ENCODE measurements at places on chromosomes 11 and 22. TPM values are rescaled to one million over a fixed set of nuclear protein-coding genes. Genes with fewer than 3 reads are reported as not detected.

Gene RPS19BP1
- 42.6 TPM for total RNA-seq

- DNase-seq: no peak
These were observed 18.6 kb downstream of the EP300 start for GRCh38 chr22:41110968-41111367.

DNA sequence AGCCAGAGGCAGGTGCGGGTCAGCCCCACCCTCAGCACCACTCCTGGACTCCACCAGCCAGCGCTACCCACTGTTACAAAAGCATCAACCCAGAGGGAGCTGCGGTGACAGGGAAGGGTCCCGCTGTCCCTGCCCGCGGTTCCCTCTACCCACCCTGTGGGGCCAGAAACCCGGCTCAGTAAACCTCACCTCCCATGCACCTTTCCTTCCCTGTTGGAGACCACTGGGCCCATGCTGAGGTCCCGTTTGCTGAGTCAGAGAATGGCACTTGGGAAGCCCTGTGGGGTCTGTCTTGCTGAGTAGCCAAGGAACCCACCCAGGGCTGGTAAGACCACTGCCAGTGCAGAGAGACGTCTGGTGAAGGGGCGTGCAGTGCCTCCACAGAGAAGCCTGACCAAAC, 42.1 kb upstream of the MOB2 start:
- DNase-seq: no peak

- no peak for DNase-seq
These were observed 258.1 kb downstream of the MN1 start for GRCh38 chr22:27543460-27543859.

Measured in T-helper 17 cell (primary cell).